Activated CD4-positive, alpha-beta T cell treated with anti-CD3 and anti-CD28 coated beads, Interleukin-2, amount 50 U/mL, for 48 hours (primary cell): ENCODE measurements at places on chromosomes 5 and 9.

DNA sequence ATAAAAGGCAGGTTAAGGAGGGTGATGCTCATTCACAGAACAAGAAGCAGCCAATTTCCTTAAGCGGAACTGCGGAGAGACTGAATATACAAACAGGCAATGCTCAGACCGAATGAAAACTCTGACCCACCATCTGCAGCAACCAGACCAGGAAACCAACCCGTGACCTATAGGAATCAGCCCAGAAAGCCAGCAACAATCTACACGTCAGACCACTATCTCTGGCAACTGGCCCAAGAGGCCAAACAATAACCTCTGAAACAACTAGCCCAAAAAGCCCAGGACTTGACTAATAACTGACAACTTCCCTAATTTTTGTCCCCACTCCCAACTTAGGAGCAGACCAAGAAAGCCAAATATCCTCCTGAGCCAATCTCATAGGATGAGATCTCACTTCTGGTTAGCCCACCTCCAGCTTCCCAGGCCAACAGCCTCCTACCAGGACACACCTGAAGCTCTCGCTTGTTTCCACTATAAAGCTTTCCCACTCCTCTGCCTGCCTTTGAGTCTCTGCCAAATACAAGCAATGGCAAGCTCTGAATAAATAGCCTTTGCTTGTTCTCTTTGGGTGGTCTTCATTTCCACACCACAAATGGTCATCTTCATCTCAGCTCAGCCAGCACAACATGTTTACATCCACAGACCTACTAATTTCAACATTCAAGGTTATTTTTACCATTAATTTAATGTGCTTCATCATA lies 168.5 kb downstream of the HSD17B3 start:
- DNase-seq = no peak

DNA sequence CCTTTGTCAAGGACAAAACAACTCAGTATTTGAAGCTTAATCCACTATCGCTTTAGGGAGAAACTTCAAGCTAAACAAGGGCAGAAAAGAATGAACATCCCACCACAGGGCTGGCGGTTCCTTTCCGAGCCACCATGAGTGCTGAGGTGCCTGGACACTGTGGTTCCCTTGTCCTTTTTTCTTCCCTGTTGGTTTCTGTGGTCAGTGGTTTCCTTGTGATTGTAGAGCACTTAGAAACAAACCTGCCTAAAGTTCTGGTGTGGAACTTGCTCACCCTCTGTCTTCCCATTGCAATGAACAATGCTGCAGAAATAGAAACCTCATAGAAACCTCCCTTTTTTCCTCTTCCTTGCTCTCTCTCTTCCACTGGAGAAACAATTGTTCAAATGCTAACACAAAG lies 79.3 kb upstream of the TBC1D2 start:
- DNase-seq = no peak

- DNase-seq = no peak
Measured at GRCh38 chr5:142390334-142390733, 65.5 kb upstream of the SPRY4 start.

DNA sequence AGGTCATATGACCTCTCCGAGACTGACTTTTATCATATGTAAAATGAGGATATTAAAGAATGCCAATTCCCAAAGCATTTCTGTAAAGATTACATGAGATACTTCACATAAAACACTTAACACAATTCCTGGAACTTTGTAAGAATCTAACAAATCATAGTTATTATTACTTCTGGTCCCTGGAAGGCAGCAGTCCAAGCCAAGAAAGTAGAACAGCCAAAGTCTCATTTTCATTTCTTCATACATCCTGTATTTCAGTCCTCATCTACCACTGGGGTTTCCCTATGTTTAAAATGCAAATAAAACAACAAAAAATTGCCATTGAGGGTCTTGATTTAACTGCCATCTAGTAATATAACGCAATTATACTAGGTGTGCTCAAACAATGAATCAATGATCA lies 179.5 kb downstream of the MARCHF11 start:
- DNase-seq = no peak

GRCh38 chr5:102600964-102601363 lies 102.2 kb upstream of the SLCO6A1 start:
- DNase-seq = no peak

DNA sequence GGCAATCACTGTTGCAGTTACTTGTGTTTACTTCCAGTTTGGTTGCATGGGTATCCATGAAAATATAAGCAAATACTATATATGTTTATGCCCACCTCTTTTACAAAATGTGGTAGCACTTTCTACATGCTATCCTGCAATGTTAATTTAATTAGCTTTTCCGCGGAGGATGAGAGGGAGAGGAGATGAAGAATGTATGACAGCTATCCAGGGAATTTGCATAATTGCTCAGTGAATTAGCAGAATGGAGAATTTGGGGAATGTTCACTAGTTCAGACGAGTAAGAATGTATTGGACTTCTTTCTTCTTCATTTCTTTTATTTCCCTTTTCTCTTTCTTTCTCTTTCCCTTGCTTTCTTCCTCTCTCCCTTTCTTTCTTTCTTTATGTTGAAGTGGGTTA lies 140.7 kb upstream of the SLC28A3 start:
- DNase-seq = no peak

- peak; percentile 40 for DNase-seq
Measured at GRCh38 chr9:137053944-137054931, at the start of gene ENTPD2. Gene ENTPD2 (minus strand): TSS chr9:137054061. CDS start chr9:137053997, 64 bp downstream.

GRCh38 chr9:115335439-115335838 lies 217.5 kb upstream of the TNC start:
- DNase-seq = no peak

DNA sequence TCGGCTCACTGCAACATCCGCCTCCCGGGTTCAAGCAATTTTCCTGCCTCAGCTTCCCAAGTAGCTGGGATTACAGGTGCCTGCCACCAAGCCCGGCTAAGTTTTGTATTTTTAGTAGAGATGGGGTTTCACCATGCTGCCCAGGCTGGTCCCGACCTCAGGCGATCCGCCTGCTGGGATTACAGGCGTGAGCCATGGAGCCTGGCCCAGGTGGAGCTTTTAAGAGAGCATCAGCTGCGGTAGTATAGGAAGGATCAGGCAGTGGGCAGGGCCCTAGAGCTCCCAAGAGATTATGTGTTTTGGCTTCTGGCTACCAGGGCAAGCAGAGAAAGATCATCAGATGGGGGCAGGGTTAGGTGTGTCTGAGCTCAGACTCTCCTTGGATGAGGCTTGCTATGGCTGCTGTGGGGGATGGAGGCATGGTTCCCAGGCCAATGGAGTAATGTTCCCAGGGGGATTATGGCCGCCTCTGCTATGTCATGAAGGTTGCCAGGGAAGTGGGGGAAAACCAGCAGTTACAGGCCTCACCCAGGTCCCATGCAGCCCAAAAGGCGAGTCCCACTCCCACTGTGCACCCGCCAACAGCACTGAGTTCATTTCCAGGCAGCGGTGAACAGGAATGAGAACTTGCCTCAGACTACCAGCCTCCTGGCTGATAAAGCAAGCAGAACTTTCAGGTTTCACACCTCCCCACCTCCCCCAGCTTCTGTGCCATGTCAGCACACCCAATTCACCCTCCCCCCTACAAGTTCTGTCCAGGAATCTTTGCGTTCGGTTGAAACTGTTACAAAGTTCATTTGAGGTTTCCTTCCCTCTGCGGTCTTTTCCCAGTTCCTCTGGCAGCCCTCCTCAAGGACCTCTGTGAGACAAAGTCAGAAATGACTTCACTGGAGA lies 507.6 kb downstream of the SPATA31D1 start:
- DNase-seq = no peak

- no peak for DNase-seq
Measured at GRCh38 chr9:6443661-6444060, 30.7 kb downstream of the UHRF2 start.

- DNase-seq = no peak
Measured at GRCh38 chr5:73968729-73969128, 342.7 kb downstream of the ARHGEF28 start.

DNA sequence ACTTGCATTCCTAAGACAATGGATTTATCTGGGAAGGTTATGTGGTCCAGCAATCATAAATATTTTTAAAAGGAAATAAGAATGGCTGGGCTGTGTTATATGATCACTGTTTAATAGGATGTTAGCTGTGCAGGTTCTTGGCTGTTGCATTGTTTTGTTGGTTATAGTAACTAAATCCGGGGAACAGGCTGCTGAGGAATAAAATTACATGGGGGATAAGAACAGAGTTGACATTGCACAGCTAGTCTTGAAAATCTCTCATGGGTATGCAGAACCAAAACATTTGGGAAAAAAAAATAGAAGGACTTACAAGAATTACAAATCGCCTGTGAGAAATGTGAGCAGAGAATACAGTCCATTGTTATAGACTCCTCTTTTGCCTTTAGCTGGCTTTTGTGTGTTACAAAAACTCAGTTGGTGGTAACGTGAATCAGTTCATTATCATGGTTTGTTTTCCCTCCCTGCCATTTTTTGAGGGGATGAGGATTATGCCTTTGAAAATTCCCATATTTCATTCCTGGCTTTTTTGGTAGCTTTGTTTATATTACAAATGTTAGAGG lies 375.3 kb upstream of the DAB2 start:
- no peak for DNase-seq

- DNase-seq = no peak
Measured at GRCh38 chr9:76893395-76893932, 12.4 kb downstream of the PRUNE2 start.

GRCh38 chr5:10649666-10650380 lies 86.0 kb downstream of the ANKRD33B start:
- no peak for DNase-seq

- DNase-seq = no peak
Measured at GRCh38 chr5:150625164-150625535, 15.3 kb upstream of the SYNPO start.

DNA sequence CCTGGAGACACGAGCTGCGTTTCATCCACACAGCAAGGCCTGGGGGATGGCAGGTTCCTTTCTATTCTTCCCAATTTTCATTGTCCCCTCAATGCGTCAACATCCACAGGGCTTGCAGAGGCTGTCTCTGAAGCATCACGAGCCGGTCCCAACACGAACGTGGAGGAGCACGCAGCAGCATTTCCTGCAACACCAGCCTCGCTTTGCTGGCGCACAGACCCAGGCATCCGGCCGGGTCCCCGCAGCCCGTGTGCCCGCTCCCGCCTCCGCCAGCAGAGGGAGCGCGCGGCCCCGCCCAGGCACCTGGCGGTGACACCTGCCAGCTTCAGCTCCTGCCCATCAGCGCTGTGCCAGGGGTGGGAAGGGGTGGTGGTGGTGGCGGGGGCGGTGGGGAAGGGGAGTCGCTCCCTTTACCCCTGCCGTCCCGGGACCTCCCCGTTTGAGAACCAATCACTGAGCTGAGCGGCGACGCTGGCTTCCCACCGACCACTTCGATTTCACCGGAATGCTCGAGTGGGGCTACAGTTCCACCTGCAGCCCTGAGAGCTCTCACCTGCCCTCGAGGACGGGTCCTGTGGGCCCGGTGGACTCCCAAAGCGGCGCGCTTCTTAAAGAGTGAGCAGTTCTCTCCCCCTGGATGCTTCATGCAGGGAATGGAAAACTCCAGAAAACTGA lies 464.5 kb downstream of the ICE1 start:
- peak; percentile 43 for DNase-seq

DNA sequence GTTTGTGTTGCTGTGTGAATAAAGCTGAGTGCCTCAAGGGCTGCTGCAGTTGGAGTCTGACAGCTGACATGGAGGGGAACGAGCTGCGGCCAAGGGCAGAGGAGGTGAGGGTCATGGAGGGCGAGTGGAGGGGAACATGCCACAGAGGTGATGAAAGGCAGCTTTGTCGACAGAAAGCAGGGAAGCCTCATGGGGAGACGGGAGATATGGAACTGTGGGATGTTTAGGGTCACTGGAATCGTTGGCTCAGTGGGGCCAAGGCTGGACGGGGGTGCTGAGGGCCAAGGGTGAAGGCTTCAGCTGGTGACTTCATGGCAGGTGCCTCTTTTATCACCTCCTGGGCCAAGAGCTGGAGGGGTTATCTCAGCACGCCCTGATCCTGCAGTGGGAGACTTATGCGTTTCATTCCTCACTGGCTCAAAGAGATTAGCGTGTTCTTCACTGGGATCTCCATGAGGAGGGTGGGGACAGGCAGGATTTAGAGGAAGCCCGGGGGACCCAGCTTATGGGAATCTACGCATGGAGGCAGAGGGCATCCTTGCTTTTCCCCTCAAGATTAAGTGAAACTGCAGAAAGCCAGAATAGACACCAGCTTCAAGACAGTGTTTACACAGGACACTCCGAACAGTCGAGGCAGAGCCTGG lies 42.2 kb downstream of the FAM240B start:
- DNase-seq = no peak

DNA sequence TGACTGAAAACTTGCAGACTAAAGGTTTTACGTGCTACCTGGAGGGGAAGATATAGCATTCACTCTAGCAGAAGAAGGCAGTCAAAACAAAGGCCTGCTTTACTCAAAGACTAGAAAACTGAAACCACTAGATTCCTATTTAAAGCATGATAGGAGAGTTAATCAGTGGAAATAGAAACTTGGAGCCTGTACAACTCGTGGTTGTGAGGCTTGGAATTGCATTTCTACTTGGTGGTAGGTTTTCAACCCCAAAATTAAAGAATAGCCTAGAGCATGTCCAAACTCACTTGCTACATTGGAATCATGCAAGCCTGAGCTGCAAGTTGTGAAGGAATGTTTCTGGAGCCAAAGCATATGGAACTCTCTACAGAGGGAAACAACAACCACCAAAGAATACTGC lies 1526.4 kb upstream of the NUDT12 start:
- no peak for DNase-seq

DNA sequence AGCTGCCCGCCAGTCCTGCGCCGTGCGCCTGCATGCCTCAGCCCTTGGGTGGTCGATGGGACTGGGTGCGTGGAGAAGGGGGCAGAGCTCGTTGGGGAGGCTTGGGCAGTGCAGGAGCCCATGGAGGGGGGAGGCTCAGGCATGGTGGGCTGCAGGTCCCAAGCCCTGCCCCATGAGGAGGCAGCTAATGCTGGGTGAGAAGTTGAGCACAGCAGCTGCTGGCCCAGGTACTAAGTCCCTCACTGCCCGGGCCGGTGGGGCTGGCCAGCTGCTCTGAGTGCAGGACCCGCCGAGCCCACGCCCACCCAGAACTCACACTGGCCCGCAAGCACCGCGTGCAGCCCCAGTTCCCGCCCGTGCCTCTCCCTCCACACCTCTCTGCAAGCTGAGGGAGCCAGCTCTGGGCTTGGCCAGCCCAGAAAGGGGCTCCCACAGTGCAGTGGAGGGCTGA lies 764.3 kb upstream of the TYRP1 start:
- DNase-seq = no peak

DNA sequence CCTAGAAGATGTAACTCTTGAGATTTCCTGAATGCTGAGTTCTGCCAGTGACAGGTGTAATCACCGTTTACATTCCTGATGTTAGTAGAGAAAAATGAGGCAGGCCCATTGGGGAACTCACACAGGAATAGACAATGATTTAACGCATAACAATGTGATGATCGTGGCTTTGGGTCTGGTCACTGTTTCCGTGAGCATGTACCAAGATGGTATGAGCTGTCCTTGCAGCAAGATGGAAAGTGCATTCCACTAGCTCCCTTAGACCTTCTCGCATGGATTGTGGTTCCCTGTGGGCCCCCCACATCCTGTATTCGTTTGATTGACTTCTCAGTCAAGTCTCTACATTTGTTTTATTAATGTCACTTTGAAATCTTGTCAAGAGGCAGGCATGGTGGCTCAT lies 124.0 kb upstream of the DAP start:
- no peak for DNase-seq

- peak; percentile 60 for DNase-seq
Measured at GRCh38 chr9:130172161-130172857, at the start of gene NCS1. Gene NCS1 (plus strand): TSS chr9:130172404. CDS start chr9:130172664, 260 bp downstream.

GRCh38 chr5:125026867-125027731 lies 280.7 kb upstream of the ZNF608 start:
- no peak for DNase-seq
